Thoracic aorta endothelial cell (primary cell): ENCODE measurements at places on chromosomes 2 and 18. TPM values are rescaled to one million over a fixed set of nuclear protein-coding genes. Genes with fewer than 3 reads are reported as not detected.

UGT1A5 gene
- total RNA-seq, result not detected in 2 replicates

IFT172 gene
- 25.4 and 25.9 TPM in 2 replicates for total RNA-seq

BCL2 gene
- total RNA-seq, result 2.5 and 2.6 TPM in 2 replicates

ZC3H15 gene
- 118 and 122 TPM in 2 replicates for total RNA-seq

RAB17 gene
- total RNA-seq, result 2.9 and 5.5 TPM in 2 replicates

SPOPL gene
- 23.7 and 25.9 TPM in 2 replicates for total RNA-seq

CD226 gene
- total RNA-seq, result 0.53 and 0.65 TPM in 2 replicates

MAB21L4 gene
- under 0.01 TPM in 1 of 2 replicates, not detected in the other for total RNA-seq

RAB27B gene
- 0.27 and 0.36 TPM in 2 replicates for total RNA-seq

RSAD2 gene
- 0.13 and 0.43 TPM in 2 replicates for total RNA-seq

FKBP7 gene
- total RNA-seq, result 25.0 and 25.5 TPM in 2 replicates

KIF5C gene
- total RNA-seq, result under 0.01 and 0.14 TPM in 2 replicates

ANTXR1 gene
- 7.4 and 20.6 TPM in 2 replicates for total RNA-seq

CDKL4 gene
- total RNA-seq, result 0.86 and 0.93 TPM in 2 replicates

RBM45 gene
- 19.1 and 21.3 TPM in 2 replicates for total RNA-seq

RIT2 gene
- total RNA-seq, result not detected in 2 replicates

SLC35G4 gene
- not detected in 2 replicates for total RNA-seq

KYNU gene
- 0.43 TPM in 1 of 2 replicates, not detected in the other for total RNA-seq
